T-helper 1 cell (primary cell): ENCODE measurements at places on chromosomes 1 and 21.

GRCh38 chr1:155316922-155317321 is 3.8 kb upstream of the RUSC1 start:
- no peak for DNase-seq

DNA sequence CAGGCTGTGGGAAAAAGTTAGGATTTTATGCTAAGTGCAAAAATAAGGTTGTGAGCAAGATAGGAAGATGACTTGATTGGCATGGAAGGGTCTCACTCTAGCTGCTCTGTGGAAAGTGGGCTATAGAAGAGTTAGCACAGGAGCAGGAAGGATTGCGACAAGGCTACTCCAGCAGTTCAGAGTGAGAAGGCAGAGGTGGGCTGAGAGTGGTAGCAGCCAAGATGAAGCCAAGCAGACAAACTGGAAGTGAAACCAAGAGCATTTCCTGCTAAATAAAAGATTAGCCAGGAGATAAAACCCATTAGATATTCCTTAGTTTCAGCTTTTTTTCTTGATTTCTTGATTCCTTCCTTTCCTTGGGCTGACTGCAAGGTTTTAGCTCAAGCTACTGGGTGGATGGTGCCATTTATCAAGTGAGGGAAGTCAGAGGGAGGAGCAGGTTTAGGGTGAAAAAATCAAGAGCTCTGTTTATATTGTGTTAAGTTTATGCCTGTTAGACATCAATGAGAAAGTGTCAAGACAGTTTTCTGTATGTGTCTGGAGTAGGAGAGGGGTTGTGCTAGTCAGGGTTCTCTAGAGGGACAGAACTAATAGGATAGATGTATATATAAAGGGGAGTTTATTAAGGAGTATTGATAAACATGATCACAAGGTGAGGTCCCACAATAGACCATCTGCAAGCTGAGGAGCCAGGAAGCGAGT is 33.1 kb upstream of the ZNF644 start:
- no peak for DNase-seq

GRCh38 chr1:41475859-41476567 is 8.5 kb downstream of the EDN2 start:
- DNase-seq = no peak

DNA sequence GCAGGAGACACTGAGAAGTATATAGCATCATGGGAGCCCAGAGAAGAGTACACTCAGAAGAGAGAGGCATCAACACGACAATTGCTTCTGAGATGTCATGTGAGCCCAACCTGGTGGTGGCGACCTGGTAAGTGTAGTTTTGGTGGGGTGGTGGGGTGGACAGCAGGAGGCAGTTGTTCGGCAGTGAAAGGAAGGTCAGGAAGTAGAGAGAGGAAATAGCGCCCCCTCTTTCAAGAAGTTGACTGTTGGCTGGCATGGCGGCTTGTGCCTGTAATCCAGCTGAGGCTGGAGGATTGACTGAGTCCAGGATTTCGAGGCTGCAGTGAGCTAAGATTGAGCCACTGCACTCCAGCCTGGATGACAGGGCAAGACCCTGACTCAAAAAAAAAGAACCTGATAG is 12.6 kb downstream of the RSPO1 start:
- no peak for DNase-seq

- DNase-seq = no peak
Observed at GRCh38 chr1:22132517-22133235, 10.2 kb downstream of the WNT4 start.

- no peak for DNase-seq
Observed at GRCh38 chr1:67713057-67713846, 28.3 kb downstream of the GADD45A start.

GRCh38 chr1:187537936-187538335 is 709.2 kb downstream of the PLA2G4A start:
- DNase-seq = no peak

DNA sequence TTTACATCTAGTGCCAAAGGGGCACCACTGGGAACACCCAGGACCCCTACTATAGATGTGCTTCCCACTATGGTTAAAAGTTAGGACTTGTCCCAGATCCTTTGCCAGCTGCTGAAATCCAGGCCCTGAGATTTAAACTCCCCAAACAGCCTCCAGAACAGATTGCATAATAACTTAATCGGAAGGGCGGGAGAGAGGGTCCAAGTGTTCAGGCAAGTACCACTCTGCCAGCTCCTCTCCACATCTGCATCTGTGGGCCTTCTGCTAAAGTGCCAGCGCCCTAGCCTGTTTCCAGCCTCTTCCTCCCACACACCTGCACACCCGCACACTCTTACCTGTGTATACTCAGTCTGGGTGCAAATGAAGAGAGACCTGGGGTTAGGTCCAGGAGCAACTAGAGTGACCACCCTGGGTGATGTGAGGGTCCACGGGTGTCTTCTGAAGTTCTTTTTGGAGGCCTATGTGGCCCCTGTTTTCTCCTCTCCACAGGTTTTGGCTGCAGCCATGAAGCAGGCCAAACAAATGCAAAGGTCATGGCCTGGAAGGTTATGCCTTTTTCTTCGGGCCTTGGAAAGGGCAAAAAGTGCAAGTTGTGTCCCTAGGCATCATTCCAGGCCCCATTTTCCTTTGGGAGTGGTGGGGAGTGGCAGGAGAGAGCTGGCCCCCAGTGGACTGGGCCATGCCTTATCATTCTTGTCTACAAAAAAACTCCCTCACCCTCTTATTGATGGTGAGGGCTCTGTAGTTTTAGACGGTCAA is 29.3 kb downstream of the KIRREL1 start:
- DNase-seq = no peak

- no peak for DNase-seq
Observed at GRCh38 chr1:201423655-201424054, 2.1 kb upstream of the TNNI1 start.

GRCh38 chr1:222975472-222976122 is 160.8 kb downstream of the DISP1 start:
- no peak for DNase-seq

- DNase-seq = no peak
Observed at GRCh38 chr1:98205291-98206017, 284.6 kb upstream of the DPYD start.

DNA sequence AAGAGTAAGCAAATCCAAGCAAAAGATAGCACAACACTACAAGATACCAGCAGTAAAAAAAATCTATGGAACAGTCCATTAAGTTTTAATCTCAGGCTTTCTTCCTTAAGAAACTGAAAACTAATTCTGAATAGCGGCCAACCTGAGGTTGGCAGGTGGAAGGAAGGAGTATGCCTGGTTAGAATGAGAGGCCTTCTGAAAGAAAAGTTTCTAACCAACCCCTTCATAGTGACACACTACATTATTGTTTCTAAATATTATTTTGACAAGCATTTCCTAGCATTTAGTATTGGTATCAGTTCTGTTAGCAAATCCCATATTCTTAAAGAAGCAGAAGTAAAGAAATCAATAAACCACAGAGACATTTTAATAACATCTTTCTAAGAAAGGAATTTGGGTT is 205.7 kb upstream of the PTBP2 start:
- no peak for DNase-seq

GRCh38 chr1:25990702-25991395 is 7.0 kb downstream of the PAFAH2 start:
- DNase-seq = peak; percentile 74

DNA sequence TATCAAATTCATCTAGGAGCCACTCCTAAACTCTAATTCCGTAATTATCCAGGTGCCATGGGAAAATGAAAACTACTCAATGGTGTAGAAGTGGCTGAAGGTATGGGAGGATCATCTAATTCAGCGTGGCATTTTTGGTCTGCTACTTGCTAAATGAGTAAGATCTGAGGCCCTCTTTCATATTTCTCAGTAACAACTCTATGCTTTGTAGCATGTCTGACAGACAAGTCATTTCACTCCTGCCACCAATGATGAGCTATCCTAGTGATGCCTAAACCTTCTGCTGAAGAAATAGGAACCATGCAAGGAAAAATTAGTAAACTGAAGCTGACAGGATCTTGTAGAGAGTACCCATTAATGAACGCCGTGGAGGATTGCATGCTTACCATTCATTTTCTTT is 145.3 kb downstream of the NTNG1 start:
- DNase-seq = no peak

DNA sequence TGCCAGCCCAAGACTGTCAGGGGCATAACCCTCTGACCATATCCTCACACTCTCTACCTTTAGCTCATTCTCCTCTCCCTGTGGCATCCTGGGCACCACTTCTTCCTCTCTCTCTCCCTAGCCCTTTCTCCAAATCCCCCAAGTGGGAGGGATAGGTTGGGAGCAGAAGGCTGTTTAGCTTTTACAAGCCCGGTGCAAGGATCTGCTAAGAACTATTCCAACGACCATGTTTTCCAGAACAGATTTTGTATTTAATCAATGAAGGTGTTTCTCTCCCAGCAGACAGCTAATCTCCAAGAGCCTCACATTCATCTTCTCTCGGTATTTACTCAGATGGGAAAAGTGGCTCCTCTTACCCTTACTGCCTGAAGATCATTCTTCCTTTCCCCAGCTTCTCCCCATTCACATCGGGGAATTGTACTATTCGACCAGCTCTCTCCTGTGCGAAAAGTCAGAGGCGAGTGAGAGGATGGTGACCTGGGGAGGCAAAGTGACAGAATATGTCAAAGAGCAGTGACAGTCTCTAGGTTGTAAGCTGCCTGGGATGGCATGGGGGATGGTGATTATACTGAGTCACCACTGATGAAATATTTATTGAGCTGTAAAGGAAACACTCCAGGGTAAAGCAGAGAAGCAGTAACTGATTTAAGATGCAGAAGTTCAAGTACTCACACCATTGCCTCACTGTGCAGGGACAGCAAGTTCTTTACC is 47.0 kb upstream of the RBM15 start:
- no peak for DNase-seq

DNA sequence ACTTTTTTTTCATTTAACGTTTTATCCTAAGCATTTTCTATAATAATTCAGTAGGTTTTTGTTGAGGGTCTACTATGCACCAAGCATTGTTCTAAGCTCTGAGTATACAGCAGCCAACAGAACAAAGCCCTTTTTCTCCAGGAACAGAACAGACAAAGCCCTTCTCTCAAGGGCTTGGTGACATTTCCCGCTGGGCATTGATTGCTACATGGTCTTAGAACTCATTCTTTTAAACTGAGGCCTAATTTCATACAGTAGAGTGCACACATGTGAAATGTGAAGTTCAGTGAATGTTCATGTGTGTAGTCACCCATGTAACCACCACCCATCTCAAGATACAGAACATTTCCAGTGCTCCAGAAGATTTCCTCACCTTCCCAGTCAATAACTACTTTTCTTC is 15.2 kb upstream of the PDIK1L start:
- DNase-seq = no peak

DNA sequence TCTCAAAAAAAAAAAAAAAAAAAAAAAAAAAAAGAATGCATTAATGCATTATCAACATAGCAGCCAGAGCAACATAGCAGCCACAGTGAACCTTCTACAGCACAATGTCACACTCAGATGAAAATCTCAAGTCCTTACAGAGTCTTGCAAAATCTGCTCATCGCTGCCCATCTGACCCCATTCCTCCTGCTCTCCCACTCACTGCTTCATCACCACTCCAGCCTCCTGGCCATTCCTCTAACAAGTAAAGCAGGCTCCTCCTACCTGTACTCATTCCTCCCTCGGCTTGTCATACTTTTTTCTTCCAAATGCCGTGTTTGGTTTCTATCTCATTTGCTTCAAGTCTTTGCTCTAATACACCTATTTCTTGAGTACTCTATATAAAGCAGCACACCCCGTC is 29.5 kb downstream of the BRINP2 start:
- DNase-seq = no peak

DNA sequence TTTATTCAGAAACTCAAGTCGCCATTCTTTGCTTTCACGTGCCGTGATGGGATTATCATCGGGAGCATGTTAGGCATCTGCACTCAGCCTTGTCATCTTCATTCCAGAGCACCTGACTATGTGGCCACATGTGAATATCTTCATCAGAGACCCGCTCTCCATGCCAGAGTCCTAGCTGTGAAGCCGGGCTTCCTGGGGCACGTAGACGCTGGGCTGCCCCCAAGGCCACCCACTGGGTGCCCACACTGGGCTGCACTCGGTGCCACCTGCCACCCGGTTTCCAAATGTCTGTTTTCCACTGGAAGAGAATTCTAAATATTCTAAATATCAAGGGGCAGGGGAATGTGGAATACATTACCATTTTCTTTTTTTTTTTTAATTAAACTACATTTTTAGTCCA is 43.8 kb downstream of the SLC37A1 start:
- no peak for DNase-seq

- DNase-seq = peak; percentile 35
Observed at GRCh38 chr1:155859881-155860871, 809 bp downstream of the SYT11 start.

DNA sequence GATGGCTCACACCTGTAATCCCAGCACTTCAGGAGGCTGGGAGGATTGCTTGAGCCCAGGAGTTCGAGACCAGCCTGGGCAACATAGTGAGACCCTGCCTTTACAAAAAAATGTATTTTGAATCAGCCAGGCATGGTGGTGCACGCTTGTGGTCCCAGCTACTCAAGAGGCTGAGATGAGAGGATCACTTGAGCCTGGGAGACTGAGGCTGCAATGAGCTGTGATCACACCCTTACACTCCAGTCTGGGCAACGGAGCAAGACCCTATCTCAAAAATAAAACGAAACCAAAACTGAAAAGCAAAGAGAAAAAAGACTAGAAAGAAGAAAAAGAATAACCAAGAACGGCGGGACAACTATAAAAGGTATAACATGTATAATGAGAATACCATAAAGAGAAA is 15.4 kb upstream of the WNT2B start:
- no peak for DNase-seq

DNA sequence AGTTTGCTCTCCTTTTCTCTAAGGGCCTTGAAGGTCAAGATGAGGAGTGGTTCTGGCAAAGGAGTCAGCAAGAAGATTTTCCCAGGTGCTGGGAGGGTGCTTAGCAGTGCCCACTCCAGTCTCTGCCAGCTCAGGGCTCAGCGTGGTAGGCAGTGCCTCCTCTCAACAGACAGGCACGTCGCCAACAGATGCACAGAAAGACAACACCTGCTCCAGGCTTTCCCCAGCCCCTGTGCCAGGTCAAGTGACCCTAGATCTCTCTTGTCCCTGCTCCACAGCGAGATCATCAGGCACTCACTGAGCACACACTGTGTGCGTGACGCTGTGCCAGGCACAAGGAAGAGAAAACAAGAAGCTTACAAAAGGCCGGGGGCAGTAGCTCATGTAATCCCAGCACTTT is 86.0 kb downstream of the CASZ1 start:
- DNase-seq = no peak

DNA sequence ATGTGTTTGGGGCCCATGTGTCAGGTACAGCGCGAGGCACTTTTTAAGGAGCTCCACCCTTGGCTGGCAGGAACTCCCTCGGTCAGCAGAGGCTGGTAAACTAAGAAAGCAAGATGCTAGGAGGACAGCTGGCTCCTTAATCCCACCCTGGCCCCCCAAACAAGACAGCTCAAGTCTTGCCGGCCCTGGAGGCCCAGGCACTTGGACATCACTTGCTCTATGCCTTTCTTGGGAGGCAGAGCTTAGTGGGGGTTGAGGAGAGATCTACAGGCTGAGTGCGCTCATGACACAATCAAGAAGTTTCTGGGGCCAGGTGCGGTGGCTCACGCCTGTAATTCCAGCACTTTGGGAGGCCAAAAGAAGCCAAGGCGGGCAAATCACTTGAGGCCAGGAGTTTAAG is 78.1 kb downstream of the CD34 start:
- DNase-seq = no peak

GRCh38 chr1:232305050-232305449 is 324.9 kb downstream of the SIPA1L2 start:
- no peak for DNase-seq

GRCh38 chr1:51410568-51411460 is 80.5 kb upstream of the TTC39A start:
- no peak for DNase-seq

- no peak for DNase-seq
Observed at GRCh38 chr1:156407344-156407743, 38.3 kb downstream of the RHBG start.

- no peak for DNase-seq
Observed at GRCh38 chr21:34701726-34702125, 32.9 kb downstream of the CLIC6 start.
